ENCODE measurements at places on chromosomes 3 and 15. TPM values are rescaled to one million over a fixed set of nuclear protein-coding genes. Genes with fewer than 3 reads are reported as not detected.

The KCNMB2 gene
- polyA plus RNA-seq = 0.05 TPM

The SOX2 gene
- 31.6 TPM for polyA plus RNA-seq

The UACA gene
- 27.1 TPM for polyA plus RNA-seq

The SLC2A2 gene
- not detected for polyA plus RNA-seq

The LIPC gene
- 0.05 TPM for polyA plus RNA-seq

The SETMAR gene
- 13.7 TPM for polyA plus RNA-seq

The ALDH1A2 gene
- polyA plus RNA-seq = 0.27 TPM
